ENCODE measurements at places on chromosomes 7 and 10.

GRCh38 chr10:8073691-8074416, 19.4 kb downstream of the GATA3 start:
- no peak for DNase-seq

GRCh38 chr10:77448226-77448625, 189.4 kb downstream of the KCNMA1 start:
- DNase-seq = no peak

DNA sequence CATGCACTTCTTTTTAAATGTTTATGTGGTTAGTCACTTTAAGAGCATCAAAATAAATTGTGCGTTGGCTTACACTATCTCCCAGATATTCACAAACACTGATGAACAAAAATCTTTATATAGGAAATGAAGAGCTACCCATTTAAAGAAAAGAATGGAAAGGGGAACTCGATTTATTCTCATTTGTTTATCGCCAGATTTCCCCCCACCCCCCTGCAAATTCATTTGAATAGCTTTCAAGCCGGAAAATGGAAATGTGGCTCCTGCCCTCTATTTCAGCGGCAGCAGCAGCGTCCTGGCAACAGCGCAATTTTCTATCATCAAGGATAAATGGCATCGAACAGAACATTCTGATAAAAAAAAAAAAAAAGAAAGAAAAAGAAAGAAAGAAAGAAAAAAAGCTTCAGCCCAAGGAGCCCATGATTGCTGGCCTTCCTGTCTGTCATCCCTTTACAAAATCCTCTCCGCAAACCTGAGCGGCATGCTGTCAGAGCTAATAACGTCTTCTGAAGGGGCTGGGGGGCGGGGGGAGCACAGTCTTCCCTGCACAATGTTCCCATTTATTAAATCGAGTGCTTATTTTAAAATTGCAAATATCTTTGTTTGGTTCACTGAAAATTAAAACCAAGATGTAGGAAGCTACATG, 13.7 kb upstream of the DLX6 start:
- DNase-seq = no peak

GRCh38 chr7:131803816-131804215, 247.4 kb upstream of the PODXL start:
- no peak for DNase-seq

- no peak for DNase-seq
These were observed 287.4 kb upstream of the ZMIZ1 start for GRCh38 chr10:78781251-78781913.

All from heart right ventricle (tissue), 16 donors.